ENCODE measurements at places on chromosomes 3 and 15. TPM values are rescaled to one million over a fixed set of nuclear protein-coding genes. Genes with fewer than 3 reads are reported as not detected.
A peak's percentile ranks its signal among the peaks of the same experiment; 100 is the strongest.

The GPR156 gene
- not detected for total RNA-seq

- no peaks in the 10 kb centered on the region for H3K4me1 ChIP-seq
- H3K36me3 ChIP-seq: no peaks in the 10 kb centered on the region
- H3K27me3 ChIP-seq: no peaks in the 10 kb centered on the region
- H3K4me3 ChIP-seq: no peak overlapping the region
- no peak overlapping the region for H3K27ac ChIP-seq
Measured at GRCh38 chr3:18679238-18679637, 254.1 kb upstream of the SATB1 start.

DNA sequence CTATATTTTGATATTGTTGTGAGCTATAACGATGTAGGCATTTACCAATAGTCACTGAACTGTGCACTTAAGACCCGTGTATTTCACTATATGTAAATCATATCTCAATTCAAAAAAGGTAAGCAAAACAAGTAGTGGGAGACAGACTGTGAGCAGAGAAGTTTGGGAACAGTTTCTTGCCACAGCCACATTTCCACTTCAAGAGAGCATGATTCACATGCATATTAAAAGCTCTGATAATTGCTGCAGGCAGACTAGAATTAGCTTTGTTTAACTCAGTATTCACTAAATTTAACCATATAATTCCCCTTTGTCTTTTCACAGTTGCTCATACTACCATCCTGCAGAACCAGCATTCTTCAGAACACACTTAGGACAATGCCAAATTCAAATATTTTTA lies 168.4 kb upstream of the ZNF385D start:
- H3K4me3 ChIP-seq: no peak overlapping the region
- H3K4me1 ChIP-seq: no peaks in the 10 kb centered on the region
- no peaks in the 10 kb centered on the region for H3K27me3 ChIP-seq
- no peaks in the 10 kb centered on the region for H3K36me3 ChIP-seq

The TMC3 gene
- total RNA-seq: not detected

- no peaks in the 10 kb centered on the region for H3K4me1 ChIP-seq
- H3K27me3 ChIP-seq: no peaks in the 10 kb centered on the region
- H3K36me3 ChIP-seq: no peaks in the 10 kb centered on the region
- DNase-seq: no peak
Measured at GRCh38 chr15:76987896-76988860, 6.7 kb upstream of the PSTPIP1 start.

DNA sequence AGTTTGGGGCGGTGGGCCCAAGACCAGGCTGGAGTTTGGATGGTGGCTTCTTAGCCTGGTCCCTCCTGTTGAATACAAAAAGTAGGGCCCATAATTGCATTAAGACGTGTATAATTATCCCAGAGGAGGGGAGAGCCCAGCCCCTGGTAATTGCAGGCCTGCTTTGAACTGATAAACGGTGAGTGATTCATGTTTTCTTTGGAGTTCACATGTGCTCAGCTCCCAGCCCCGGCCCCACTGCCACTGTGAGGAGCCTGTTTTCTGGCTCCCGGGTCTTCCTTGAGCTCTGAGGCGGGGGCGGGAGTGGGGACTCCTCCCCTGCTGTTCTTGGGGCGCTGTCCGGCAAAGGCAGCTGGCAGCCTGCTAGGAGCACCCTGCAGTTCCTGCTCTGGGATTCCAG lies 3.1 kb downstream of the PLXNA1 start:
- no peak overlapping the region for H3K4me3 ChIP-seq
- no peak for DNase-seq
- peaks cover 24% of the 10 kb centered on the region for H3K36me3 ChIP-seq
- H3K27ac ChIP-seq: peak overlapping the region; percentile 84
- H3K27me3 ChIP-seq: no peaks in the 10 kb centered on the region

The GHSR gene
- not detected for total RNA-seq

- H3K4me3 ChIP-seq: peak overlapping the region; percentile 52
- no peak for DNase-seq
- H3K4me1 ChIP-seq: no peaks in the 10 kb centered on the region
- no peaks in the 10 kb centered on the region for H3K27me3 ChIP-seq
Measured at GRCh38 chr3:115513416-115513800, 109.9 kb upstream of the GAP43 start.

GRCh38 chr3:127114337-127115070 lies 78.4 kb upstream of the PRR23E start:
- no peak overlapping the region for H3K4me3 ChIP-seq
- H3K27me3 ChIP-seq: no peaks in the 10 kb centered on the region
- no peak overlapping the region for H3K27ac ChIP-seq
- no peaks in the 10 kb centered on the region for H3K36me3 ChIP-seq

- H3K4me1 ChIP-seq: no peaks in the 10 kb centered on the region
- no peak for DNase-seq
- no peaks in the 10 kb centered on the region for H3K36me3 ChIP-seq
- H3K27ac ChIP-seq: no peak overlapping the region
- H3K27me3 ChIP-seq: no peaks in the 10 kb centered on the region
Measured at GRCh38 chr3:94158512-94158911, 95.7 kb downstream of the NSUN3 start.

The HYAL2 gene
- 449 TPM for total RNA-seq

GRCh38 chr3:187497052-187497451 lies 128.9 kb downstream of the RTP4 start:
- DNase-seq: no peak
- H3K36me3 ChIP-seq: no peaks in the 10 kb centered on the region
- H3K4me1 ChIP-seq: no peaks in the 10 kb centered on the region
- no peak overlapping the region for H3K27ac ChIP-seq
- no peaks in the 10 kb centered on the region for H3K27me3 ChIP-seq
- no peak overlapping the region for H3K4me3 ChIP-seq

DNA sequence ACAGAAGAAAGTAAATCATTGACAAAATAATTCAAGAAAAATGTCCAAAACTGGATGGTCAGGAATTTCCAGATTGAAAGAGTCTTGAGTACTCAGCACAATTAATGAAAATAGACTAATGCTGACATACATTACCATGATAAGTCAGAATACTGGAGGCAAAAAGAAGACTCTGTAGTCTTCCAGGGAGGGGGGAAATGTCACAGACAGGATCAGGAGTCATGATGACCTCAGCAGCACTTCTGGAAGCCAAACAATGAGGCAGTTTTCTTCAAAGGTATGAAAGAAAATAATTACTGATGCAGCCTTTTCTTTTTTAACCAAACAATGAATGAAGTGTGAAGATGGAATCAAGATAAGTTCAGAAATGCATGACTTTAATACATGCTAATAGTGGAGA lies 30.1 kb upstream of the SLC22A13 start:
- no peak overlapping the region for H3K4me3 ChIP-seq
- no peaks in the 10 kb centered on the region for H3K4me1 ChIP-seq
- H3K27ac ChIP-seq: no peak overlapping the region
- no peaks in the 10 kb centered on the region for H3K27me3 ChIP-seq

- no peak overlapping the region for H3K27ac ChIP-seq
- H3K27me3 ChIP-seq: no peaks in the 10 kb centered on the region
Measured at GRCh38 chr15:33698126-33698525, 270.2 kb upstream of the CHRM5 start.

- no peak for DNase-seq
- no peaks in the 10 kb centered on the region for H3K36me3 ChIP-seq
- no peaks in the 10 kb centered on the region for H3K27me3 ChIP-seq
- H3K4me3 ChIP-seq: no peak overlapping the region
- no peak overlapping the region for H3K27ac ChIP-seq
Measured at GRCh38 chr3:52860424-52860768, 25.6 kb upstream of the MUSTN1 start.

The GOLGA8R gene
- not detected for total RNA-seq

The CTXND1 gene
- 0.11 TPM for total RNA-seq

DNA sequence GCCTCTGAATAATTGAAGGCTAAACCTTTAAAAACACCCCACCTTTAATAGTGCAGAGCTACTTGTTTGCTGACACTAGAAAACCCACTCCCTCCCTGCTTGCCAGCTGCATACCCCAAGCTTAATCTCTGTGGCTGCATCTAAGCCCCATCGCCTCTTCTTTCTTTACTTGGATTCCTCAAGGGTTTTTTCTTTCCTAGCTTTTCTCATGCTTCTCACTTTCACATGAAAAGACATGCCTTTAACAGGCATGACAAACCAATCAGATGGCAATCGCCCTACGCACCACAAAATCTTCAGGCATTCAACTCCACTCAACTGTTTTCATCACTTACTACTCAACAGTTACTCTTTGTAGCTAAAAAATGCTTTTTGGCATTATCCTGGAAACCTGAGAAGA lies 77.5 kb downstream of the PLD1 start:
- no peak for DNase-seq
- H3K4me3 ChIP-seq: no peak overlapping the region
- H3K27me3 ChIP-seq: no peaks in the 10 kb centered on the region
- H3K4me1 ChIP-seq: no peaks in the 10 kb centered on the region
- H3K27ac ChIP-seq: no peak overlapping the region

- DNase-seq: no peak
- H3K27ac ChIP-seq: no peak overlapping the region
- no peaks in the 10 kb centered on the region for H3K36me3 ChIP-seq
Measured at GRCh38 chr3:122060040-122060698, 5.0 kb downstream of the CD86 start.

The ZNF662 gene
- 7.7 TPM for total RNA-seq

- H3K27me3 ChIP-seq: no peaks in the 10 kb centered on the region
- no peaks in the 10 kb centered on the region for H3K4me1 ChIP-seq
- peak; percentile 43 for DNase-seq
- no peak overlapping the region for H3K4me3 ChIP-seq
- H3K27ac ChIP-seq: no peak overlapping the region
Measured at GRCh38 chr3:127141921-127142730, 50.8 kb upstream of the PRR23E start.

- H3K4me1 ChIP-seq: no peaks in the 10 kb centered on the region
- H3K4me3 ChIP-seq: no peak overlapping the region
- no peak overlapping the region for H3K27ac ChIP-seq
- DNase-seq: no peak
- H3K36me3 ChIP-seq: peaks cover 82% of the 10 kb centered on the region
Measured at GRCh38 chr3:195880037-195880431, 28.3 kb downstream of the TNK2 start.

- no peak overlapping the region for H3K27ac ChIP-seq
- no peaks in the 10 kb centered on the region for H3K4me1 ChIP-seq
- H3K27me3 ChIP-seq: no peaks in the 10 kb centered on the region
- H3K4me3 ChIP-seq: no peak overlapping the region
- no peak for DNase-seq
Measured at GRCh38 chr15:33729653-33730052, 238.6 kb upstream of the CHRM5 start.

The CLDN16 gene
- total RNA-seq: not detected

- H3K4me1 ChIP-seq: peaks cover 4% of the 10 kb centered on the region
- no peak for DNase-seq
- no peaks in the 10 kb centered on the region for H3K27me3 ChIP-seq
- no peaks in the 10 kb centered on the region for H3K36me3 ChIP-seq
Measured at GRCh38 chr15:47728886-47729285, 11.6 kb downstream of the SEMA6D start.

The HEG1 gene
- total RNA-seq: 153 TPM

DNA sequence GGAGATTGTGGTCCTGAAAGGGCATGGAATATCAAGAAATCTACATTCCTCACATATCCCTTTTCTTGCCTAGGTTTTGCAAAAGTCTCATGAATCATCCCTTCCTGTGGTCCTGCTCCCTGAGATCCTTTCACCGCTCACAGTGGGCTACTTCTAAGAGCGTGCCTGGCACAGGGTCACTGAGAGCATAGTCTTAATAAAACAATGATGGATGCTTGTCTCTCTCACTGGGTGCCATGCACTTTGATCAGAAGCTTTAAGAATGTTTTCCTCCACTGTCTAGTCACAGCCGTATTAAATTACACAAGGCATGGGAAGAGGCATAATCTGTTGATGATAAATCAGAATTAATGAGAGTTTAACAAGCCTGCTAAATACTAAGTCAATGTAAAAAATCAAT lies 269.7 kb upstream of the ATP10A start:
- no peak overlapping the region for H3K27ac ChIP-seq
- DNase-seq: no peak
- no peak overlapping the region for H3K4me3 ChIP-seq

- no peak overlapping the region for H3K4me3 ChIP-seq
- no peaks in the 10 kb centered on the region for H3K27me3 ChIP-seq
- no peak for DNase-seq
Measured at GRCh38 chr3:193800138-193801043, 207.4 kb downstream of the OPA1 start.

- H3K4me1 ChIP-seq: no peaks in the 10 kb centered on the region
- H3K27ac ChIP-seq: no peak overlapping the region
Measured at GRCh38 chr3:139481116-139481515, 4.8 kb upstream of the RBP2 start.

- no peaks in the 10 kb centered on the region for H3K4me1 ChIP-seq
- no peak for DNase-seq
- H3K27me3 ChIP-seq: no peaks in the 10 kb centered on the region
Measured at GRCh38 chr15:86494475-86494874, 414.8 kb downstream of the AGBL1 start.

The GPR87 gene
- not detected for total RNA-seq

- no peaks in the 10 kb centered on the region for H3K27me3 ChIP-seq
- H3K4me1 ChIP-seq: no peaks in the 10 kb centered on the region
- no peak overlapping the region for H3K4me3 ChIP-seq
Measured at GRCh38 chr15:45091161-45091560, 22.8 kb downstream of the DUOX2 start.

DNA sequence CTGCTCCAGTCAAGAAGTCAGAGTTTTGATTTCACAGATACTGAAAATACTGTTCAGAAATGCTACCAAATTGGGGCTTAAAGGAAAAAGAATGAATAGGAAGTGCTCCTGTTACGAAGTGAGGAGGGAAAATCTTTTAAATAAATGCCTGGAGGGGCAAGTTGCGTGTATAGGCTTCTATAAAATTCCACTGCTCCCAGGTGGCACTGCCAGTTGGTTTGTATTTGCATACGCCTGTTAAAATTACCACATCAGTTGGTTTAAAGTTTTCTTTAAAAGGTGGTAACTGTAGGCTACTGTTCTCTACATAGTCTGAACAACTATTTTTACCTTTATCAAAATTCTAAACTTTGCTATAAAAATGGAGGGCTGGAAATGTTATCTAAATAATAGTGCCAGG lies 123.5 kb downstream of the DLG1 start:
- no peak overlapping the region for H3K4me3 ChIP-seq
- H3K27ac ChIP-seq: no peak overlapping the region
- H3K27me3 ChIP-seq: no peaks in the 10 kb centered on the region
- no peaks in the 10 kb centered on the region for H3K36me3 ChIP-seq
- no peaks in the 10 kb centered on the region for H3K4me1 ChIP-seq
- DNase-seq: no peak

- no peak overlapping the region for H3K4me3 ChIP-seq
- no peak overlapping the region for H3K27ac ChIP-seq
- H3K27me3 ChIP-seq: no peaks in the 10 kb centered on the region
Measured at GRCh38 chr3:21914451-21914850, 163.4 kb upstream of the ZNF385D start.

Measured in ascending aorta (tissue), 2 donors.